Fibroblast of skin of back (primary cell): ENCODE measurements at places on chromosomes 6 and 20.

DNA sequence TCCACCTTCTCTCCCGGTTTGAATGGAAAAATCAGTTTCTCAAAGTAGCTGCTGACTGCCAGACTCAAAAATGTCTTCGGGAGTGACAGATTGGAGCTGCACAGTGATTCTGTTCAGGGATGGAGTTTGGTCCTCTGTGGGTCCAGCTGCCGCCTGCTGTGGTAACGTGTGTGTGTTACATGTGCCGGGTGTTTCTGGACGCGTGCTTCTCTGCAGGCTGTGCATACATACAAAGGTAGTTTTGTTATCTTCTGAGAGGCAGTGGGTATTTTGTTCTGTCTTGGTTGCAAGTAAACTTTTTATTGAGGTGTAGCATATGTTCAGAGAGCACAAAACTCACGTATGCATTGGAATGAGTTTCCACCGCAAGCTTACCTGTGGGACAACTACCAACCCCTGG lies 41.3 kb upstream of the NAA20 start:
- DNase-seq: no peak

- no peak for DNase-seq
These were observed 13.3 kb downstream of the ELOVL5 start for GRCh38 chr6:53335224-53335994.

GRCh38 chr6:164882236-164882635 lies 427.2 kb downstream of the C6orf118 start:
- DNase-seq: no peak

DNA sequence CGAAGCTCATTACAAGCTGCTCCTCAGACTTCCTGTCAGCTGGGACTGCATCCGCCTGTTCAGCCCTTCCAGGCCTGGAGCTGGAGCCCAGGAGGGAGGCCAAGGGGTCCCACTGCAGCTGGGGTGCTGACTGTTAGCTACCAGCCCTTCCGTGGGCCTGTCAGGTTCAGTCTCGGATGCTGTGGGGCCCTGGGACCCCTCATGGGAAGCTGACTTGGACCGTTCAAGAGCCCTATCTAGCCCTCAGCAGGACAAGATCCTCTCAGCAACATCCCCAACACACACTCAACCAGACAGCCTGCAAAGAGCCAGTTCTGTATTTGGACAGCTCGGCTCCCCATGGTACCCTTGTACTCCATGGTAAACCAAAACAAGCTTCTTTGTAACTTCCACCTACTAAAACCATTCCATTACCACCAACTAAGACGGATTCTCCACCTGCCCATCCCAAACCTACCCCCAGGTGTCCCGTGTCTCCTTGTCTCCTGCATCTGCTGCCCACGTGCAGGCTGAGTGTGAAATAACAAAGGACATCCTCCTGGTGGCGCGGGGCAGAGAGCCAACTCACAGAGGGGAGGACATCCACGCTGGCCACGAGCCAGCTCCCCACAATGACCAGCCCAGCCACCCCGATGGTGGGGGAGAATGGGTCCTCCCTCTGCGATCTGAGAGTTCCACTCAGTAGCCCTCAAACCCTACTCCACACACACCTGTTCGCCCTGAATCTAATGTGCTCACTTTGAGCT lies 111.2 kb downstream of the TAF4 start:
- DNase-seq: no peak

- no peak for DNase-seq
These were observed 38.3 kb downstream of the NINL start for GRCh38 chr20:25547063-25547462.

- DNase-seq: peak; percentile 76
These were observed at the start of gene PHACTR2 for GRCh38 chr6:143677891-143678791. PHACTR2 (plus strand) TSS chr6:143677965; CDS start chr6:143678164, 199 bp downstream.

DNA sequence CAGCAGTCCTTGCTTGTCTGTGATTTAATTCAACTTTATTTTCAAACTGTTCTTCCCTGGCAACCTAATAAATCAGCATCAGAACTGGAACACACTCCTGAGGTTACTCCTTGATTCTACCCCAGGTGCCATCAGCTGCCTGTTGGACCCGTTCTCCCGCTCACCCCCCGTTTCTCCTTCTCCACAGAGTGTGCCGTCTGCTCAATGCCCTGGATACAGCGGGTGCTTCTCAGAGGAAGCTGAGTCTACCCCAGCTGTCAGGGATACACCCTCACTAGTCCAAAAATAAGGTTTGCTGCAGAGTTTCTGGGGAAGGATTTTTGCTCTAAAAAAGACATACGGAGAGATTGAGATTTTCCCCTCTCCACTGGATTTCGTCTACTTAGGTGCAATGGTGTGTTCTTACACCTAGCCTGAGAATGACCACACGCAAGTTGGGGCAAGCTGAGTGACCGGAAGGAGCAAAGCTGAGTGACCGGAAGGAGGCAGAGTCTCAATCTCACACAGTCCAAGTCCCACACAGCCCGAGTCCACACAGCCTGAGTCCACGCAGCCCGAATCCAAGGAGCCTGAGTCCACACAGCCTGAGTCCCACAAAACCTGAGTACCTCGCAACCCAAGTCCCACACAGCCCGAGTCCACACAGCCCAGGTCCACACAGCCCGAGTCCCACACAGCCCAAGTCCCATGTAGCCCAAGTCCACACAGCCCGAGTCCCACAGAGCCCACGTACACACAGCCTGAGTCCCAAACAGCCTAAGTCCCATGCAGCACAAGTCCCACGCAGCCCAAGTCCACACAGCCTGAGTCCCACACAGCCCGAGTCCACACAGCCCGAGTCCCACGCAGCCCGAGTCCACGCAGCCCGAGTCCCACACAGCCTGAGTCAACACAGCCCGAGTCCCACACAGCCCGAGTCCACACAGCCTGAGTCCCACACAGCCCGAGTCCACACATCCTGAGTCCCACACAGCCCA lies 58.6 kb upstream of the DACT2 start:
- no peak for DNase-seq

DNA sequence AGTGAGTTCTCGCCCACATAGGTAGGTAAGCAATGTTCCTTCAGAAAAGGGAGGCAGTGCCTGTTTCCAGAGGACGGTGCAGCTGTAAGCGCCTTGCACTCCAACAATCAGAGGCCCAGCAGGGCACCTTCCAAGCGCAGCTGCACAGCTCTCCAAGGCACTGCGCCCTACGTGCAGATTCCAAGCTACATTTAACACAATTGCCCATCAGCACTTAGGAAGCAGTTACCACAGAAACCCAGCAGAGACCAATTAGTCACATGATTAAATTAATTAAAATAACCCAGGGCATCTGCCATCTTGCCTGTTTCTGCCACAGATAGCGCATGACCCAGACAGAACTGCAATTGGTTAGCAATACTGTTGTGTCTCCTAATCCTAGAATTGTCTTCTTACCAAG lies 65.5 kb downstream of the SOBP start:
- no peak for DNase-seq

DNA sequence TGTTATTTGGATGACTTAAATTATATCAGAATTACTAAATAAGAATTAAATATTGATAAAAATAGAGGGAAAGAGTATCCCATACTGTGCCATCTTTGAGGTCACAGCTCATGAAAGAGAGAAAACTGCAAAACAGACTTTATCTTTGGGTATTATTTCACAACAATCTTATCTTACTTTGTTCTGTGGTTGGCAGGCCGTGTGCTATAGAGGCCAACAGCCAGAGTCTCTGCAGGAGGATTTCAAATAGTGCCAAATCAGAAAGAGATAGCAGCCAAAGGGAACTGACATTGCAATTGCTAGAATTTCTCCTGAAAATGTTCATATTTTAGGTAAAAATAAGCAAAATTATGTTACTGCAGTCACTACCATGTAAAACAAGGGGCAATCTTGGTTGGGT lies 354.2 kb downstream of the GRIK2 start:
- no peak for DNase-seq

DNA sequence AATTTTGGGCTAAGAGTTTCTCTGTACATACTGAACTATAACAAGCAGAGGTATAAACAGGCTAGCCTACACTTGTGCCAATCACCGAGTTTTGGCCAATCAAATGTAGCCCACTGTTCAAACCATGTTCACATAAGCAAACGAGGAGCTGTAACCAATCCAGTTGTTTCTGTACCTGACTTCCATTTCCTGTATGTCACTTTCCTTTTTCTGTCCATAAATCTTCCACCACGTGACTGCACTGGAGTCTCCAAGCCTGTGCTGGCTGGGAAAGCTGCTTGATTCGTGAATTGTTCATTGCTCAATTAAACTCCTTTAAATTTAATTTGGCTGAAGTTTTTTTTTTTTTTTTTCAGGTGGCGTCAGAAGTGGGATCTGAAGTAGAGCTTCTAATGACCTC lies 332.9 kb downstream of the RNF144B start:
- no peak for DNase-seq

DNA sequence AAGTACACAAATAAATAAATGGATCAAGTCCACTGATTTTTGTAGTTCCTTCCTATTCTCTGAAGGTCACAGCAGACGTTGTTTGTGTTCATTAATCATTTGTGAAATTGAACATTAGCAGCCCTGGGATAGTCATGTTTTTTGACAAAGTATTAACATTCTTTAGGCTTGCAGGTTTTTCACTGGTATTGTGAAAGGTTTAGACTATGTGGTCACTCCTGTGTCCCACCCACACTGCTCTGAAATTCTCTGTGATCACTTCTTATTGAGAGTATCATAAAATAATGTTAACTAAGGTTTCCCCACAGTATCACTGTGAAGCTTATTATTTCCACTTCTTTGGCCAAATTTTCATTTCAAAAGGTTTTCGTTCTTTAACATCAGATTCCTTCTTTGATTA lies 3.5 kb downstream of the FAM83B start:
- DNase-seq: no peak

DNA sequence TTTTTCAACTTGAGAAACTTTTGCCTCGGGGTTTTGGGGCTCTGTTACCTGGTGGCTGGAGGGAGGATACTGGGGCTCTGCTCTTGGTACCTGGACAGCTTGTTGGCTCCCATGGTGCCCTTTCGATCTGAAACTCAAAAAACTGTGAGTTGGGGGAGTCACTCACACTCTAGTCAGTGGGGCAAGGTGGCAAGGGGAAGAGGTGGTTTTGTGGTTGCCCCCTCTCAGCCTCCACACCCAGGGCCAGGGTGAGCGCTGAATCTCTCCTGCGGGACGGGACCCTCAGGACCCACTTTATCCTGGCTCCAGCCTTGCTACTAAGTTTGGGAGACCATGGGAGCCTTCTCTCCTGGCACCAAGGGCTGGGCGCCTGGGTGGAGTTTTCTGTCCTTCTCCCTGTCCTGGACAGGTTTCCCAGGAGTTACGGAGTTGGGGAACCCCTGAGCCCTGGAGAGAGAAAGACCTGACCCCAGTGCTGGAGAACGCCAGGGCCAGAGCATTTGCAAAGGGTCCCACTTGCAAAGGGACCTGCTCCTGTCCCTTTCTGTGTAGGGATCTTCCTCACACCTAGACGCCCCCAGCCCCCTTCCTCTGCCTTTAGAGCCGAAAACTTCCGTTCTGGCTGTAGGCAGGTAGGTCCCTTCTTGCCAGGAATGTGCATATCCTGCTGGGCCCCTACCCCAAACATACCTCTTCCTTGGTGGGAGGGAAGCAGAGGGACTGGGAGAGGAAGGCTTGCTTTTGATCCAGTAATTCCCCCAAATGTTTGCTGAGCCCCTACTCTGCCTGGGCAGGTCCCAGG lies 2.9 kb downstream of the FOXP4 start:
- no peak for DNase-seq

- DNase-seq: no peak
These were observed 12.4 kb downstream of the HTR1E start for GRCh38 chr6:86949771-86950170.

DNA sequence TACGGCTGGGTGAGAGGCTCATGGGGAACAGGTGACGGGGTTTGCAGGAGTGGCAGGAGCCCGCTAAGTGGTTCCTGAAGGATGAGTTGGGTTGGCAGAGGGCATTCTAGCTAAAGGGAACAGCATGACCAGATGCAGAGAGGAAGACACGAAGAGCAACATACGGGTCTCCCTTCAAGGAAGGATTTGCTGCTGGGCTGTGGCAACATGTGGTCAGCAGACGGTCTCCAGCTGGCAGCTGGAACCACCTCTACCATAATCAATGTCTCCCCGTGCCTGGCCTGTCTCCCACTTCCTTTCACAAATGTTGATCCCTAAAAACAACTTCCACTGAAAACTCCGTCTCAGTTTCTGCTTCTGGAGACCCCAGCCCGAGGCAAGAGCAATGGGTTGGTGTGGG lies 80.6 kb upstream of the SULF2 start:
- DNase-seq: no peak

DNA sequence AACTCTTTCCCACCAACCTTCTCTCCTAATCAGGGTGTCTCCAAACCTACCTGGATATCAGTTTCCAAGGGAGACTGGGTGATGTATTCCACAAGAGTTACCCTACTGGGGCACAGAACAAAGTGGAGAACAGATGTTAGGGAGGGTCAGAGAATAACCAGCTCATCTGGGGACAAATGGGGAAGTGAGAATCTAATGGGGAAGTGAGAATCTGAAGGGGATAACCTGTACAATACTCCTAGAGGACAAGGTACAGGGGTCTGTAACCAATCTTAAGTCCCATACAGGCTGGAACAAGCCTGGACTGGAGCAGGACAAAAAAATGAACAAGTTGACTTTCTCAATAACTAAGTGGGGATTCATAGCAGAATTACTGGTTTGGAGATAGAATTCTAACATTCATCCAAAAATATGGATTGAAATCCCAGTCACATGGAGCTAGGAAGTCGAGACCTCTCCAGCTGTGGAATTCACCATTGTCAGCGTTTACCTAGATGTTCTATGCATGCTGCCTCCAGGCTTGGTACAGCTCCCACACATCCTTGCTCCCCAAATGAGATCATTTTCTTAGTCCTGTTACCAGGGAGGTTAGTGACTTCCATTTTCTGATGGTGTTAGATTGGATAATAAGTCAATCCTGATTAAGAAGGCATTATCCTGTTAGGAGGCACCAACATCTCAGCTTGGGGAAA lies 214.8 kb upstream of the MOCS1 start:
- DNase-seq: no peak

- no peak for DNase-seq
These were observed 70.0 kb downstream of the GFOD1 start for GRCh38 chr6:13417431-13417830.

DNA sequence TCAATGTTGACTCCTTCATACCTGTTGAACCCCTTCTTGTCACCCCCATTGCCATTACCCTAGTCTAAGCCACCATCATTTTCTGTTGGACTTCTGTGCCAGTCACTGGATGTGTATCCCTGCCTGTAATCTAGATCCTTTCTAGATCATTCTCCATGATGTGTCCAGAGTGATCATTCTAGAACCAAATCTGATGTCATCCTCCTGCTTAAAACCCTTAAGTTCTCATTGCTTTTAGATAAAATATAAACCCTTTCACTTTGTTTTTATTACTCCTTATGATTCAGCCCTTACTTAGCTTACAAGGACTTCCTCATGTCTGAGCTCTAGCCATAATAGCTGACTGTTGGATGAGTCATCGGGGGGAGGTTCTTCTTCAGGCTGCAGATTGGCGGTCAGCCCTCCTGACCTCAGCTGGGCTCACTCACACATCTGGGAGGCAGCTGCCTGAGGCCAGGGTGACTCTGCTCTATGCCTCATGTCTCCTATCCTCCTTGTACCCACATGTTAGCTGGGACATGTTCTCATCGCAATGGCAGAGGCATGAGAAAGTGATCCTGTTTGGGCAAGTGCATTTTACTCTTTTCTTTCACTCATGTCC lies 287.6 kb downstream of the ESR1 start:
- peak; percentile 100 for DNase-seq

GRCh38 chr6:25641940-25642666 lies 9.9 kb upstream of the SCGN start:
- no peak for DNase-seq

GRCh38 chr6:15299430-15300131 lies 53.7 kb downstream of the JARID2 start:
- peak; percentile 60 for DNase-seq

GRCh38 chr6:146931214-146931613 lies 273.0 kb upstream of the STXBP5 start:
- no peak for DNase-seq

GRCh38 chr6:37239526-37239925 lies 18.0 kb upstream of the TBC1D22B start:
- no peak for DNase-seq
